Suprapubic skin (tissue), 4 donors: ENCODE measurements at places on chromosomes 1 and 21. TPM values are rescaled to one million over a fixed set of nuclear protein-coding genes. Genes with fewer than 3 reads are reported as not detected.

Gene CRYAA
- total RNA-seq = not detected

Gene STIL
- total RNA-seq = 4.1 TPM

DNA sequence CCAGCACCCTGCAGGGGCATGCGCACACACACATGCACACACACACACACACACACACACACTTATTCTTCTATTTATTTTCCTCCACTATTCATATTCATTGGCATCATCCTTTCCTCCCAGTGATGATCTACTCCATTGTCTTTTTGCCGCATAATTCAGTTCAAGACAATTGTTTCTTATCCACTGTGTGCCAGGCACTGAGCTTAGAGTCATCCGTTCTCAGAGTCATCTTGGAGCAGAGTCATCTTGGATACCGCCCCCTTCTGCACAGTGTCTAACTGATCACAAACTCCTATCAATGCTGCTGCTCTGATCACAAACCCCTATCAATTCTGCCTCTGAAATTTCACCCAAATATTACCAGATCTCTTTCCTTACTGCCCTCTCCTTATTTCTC lies 102.8 kb upstream of the PROX1 start:
- no peaks in the 10 kb centered on the region for H3K36me3 ChIP-seq
- H3K4me3 ChIP-seq = no peak overlapping the region
- no peak for DNase-seq
- H3K4me1 ChIP-seq = no peaks in the 10 kb centered on the region

DNA sequence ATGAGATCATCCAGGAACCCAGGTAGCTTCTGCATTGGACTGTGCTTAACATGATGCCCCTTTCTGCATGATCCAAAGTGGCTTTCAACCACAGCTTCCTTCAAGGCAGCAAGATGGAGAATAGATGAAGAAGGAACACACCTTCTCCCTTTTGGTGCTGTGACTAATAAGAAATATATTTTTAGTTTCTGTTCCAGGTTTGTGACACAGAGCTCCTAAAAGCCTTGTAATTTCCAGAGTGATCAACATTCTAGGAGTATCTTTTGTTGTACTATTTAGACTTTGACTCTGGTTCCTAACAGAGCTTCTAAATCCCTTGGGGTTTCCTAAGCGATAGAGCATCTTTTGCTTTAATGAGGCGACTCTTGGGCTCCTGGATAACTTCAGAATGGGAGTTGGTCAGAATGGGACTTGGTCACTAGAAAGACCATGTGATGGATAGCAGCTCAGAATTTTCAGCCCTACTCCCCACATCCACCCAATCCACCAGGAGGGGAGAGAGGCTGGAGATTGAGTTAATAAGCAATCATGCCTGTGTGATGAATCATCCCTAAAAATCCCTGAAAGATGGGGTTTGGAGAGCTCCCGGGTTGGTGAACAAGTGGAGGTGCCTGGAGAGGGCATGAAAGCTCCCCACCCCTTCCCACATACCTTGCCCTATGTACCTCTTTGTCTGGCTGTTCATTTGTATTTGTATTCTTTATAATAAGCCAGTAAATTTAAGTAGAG lies 134.8 kb downstream of the FGGY start:
- no peaks in the 10 kb centered on the region for H3K27me3 ChIP-seq
- no peak for DNase-seq
- H3K4me3 ChIP-seq = no peak overlapping the region
- peaks cover 25% of the 10 kb centered on the region for H3K4me1 ChIP-seq
- no peak overlapping the region for H3K27ac ChIP-seq
- H3K36me3 ChIP-seq = no peaks in the 10 kb centered on the region

DNA sequence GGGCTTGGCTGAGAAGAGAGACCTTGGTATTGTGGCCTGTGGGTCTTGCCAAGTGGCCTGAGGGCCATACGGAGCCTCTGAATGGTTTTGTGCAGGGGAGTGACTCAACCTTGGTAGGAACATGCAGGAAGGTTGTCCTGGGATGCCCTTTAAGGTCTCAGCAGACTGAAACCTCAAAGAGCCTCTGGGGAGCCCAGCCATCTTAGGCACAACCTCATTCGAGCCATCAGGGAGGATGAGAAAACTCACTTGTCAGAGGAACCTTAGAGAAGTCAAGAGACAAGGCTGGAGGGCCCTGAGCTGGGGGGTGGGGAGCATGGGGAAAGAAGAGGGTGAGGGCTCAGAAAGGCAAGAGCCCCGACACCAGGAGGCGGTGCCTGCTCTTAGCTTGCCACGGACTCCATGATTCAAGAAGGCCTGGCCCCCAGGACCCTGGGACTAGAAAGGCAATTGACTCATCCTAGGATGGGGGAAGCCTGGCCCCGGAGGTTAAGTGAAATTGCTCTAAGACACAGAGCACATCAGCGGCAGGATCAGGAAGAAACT lies 13.0 kb downstream of the IFI6 start:
- no peaks in the 10 kb centered on the region for H3K36me3 ChIP-seq
- no peak for DNase-seq
- peak overlapping the region; percentile 98 for H3K27ac ChIP-seq
- no peaks in the 10 kb centered on the region for H3K27me3 ChIP-seq
- peak overlapping the region; percentile 71 for H3K4me3 ChIP-seq

DNA sequence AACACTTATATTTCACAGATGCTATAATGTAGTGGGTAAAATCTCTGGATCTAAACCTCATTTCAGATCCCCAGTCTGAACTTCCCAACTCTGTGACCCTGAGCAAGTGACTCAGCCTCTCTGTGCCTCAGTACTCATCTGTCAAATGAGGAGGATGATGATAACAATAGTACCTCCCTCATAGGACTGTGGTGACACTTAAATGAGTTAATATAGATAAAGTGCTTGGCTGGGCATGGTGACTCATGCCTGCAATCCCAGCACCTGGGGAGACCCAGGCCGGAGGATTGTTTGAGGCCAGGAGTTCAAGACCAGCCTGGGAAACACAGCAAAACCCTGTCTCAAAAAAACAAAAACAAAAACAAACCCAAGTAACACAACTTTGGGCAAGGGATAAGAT lies 4.7 kb upstream of the ECE1 start:
- no peak overlapping the region for H3K4me3 ChIP-seq
- H3K4me1 ChIP-seq = peaks cover 66% of the 10 kb centered on the region
- H3K36me3 ChIP-seq = no peaks in the 10 kb centered on the region
- no peaks in the 10 kb centered on the region for H3K27me3 ChIP-seq

- DNase-seq = no peak
- H3K4me1 ChIP-seq = peaks cover 32% of the 10 kb centered on the region
- H3K27ac ChIP-seq = no peak overlapping the region
- peaks cover 67% of the 10 kb centered on the region for H3K36me3 ChIP-seq
- no peaks in the 10 kb centered on the region for H3K27me3 ChIP-seq
These were observed 41.3 kb downstream of the PIK3C2B start for GRCh38 chr1:204453141-204453772.

- H3K36me3 ChIP-seq = peaks cover 3% of the 10 kb centered on the region
- H3K4me3 ChIP-seq = no peak overlapping the region
- no peak for DNase-seq
These were observed 2.1 kb upstream of the SELENON start for GRCh38 chr1:25797939-25798338.

DNA sequence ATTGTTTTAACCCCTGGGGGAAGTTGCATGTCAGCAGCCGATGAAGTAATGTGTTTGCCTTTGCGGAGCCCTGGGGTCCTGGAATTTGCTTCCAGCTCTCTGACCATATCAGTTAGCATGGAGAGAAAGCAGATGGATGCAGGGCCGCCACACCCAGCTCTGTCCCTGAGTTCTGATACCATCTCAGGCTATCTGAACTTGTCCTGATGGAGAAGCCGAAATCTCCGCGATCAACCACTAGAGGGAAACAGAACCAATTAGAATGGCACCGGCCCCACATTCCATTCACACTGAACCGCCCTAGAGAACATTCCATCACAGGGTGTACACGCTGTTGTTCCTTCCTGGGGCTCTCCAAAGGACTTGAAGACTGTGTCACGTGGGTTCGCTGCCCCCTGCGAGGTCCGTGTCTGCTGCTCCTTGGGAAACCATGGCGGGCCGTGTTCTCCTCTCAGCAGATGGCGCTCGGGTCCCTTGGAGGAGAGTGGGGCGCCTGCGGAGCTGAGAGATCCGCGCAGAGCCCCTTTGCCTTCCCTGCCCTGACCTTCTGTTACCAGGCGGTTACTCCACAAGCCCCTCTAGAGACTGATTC lies 75.4 kb downstream of the ABCA4 start:
- H3K27ac ChIP-seq = peak overlapping the region; percentile 75
- H3K27me3 ChIP-seq = no peaks in the 10 kb centered on the region
- no peak overlapping the region for H3K4me3 ChIP-seq
- no peaks in the 10 kb centered on the region for H3K36me3 ChIP-seq
- peak; percentile 91 for DNase-seq

- H3K4me3 ChIP-seq = no peak overlapping the region
- H3K4me1 ChIP-seq = peaks cover 8% of the 10 kb centered on the region
- DNase-seq = no peak
These were observed 153.8 kb downstream of the MRPL39 start for GRCh38 chr21:25453524-25453923.

GRCh38 chr1:33220676-33221384 lies 35.5 kb upstream of the ZNF362 start:
- H3K27ac ChIP-seq = peak overlapping the region; percentile 69
- DNase-seq = peak; percentile 71
- no peak overlapping the region for H3K4me3 ChIP-seq
- peaks cover 29% of the 10 kb centered on the region for H3K4me1 ChIP-seq
- H3K36me3 ChIP-seq = no peaks in the 10 kb centered on the region
- H3K27me3 ChIP-seq = no peaks in the 10 kb centered on the region

DNA sequence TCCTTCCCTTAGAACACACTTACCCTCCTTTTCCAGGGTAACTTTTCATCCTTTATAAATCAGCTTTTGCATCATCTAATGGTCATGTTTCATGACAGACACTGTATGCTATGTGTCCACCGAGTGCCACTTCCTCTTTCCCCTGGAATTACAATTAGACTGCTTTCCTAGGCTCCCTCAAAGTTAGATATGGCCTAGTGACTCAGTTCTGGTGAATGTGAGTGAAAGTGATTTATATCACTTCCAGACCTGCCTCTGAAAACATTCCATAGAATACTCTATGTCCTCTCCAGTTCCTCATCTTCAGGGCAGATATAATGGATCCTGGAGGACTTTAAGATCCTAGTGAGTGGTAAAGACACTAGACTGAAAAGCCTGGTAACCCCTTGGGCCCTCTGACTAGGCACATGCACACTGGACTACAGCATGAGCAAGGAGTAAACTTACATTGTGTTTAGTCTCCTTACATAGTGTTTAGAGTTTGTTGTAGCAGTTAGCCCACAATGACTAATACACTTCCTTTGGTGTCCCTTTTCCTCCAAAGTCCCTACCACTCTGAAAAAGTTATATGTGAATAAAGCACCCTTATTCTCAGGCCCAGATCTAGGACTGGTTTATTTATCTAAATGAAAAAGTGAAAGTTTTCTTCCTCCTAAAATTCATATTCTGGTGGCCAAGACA lies 59.3 kb downstream of the GPR88 start:
- H3K4me3 ChIP-seq = no peak overlapping the region
- no peaks in the 10 kb centered on the region for H3K4me1 ChIP-seq
- H3K36me3 ChIP-seq = no peaks in the 10 kb centered on the region
- no peak for DNase-seq

GRCh38 chr1:230754796-230755195 lies 7.6 kb downstream of the CAPN9 start:
- no peaks in the 10 kb centered on the region for H3K36me3 ChIP-seq
- H3K4me1 ChIP-seq = peaks cover 12% of the 10 kb centered on the region
- no peak overlapping the region for H3K4me3 ChIP-seq
- H3K27me3 ChIP-seq = no peaks in the 10 kb centered on the region
- no peak overlapping the region for H3K27ac ChIP-seq

- H3K36me3 ChIP-seq = no peaks in the 10 kb centered on the region
- H3K27me3 ChIP-seq = peaks cover 5% of the 10 kb centered on the region
- no peaks in the 10 kb centered on the region for H3K4me1 ChIP-seq
- H3K4me3 ChIP-seq = no peak overlapping the region
These were observed 401.2 kb upstream of the PROX1 start for GRCh38 chr1:213586587-213586972.

DNA sequence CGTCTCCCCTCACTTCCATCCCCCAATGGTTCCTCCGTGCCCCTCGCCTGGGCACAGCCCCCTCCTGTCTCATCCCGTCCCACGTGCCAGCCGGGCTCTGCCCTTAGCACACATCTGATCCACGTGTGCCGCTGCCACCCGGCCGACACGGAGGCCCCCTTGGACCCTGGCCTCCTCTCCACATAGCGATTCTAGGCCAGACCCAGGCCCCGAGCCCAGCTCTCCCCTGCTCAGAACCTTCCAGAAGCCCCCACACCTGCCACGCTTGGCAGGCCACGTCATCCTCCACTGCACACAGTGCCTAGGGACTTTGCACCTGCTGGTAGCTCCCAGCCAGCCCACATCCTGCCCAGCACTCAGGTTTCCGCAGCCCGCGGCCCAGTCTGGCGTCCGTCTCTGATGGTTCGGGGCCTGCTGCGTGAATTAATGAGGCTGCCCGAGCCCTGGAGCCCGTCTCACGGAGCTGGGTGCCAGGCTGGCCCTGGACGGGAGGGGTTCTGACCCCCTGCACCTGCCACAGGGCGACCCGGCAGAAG lies 20.1 kb downstream of the PLCH2 start:
- H3K4me3 ChIP-seq = no peak overlapping the region
- H3K36me3 ChIP-seq = peaks cover 11% of the 10 kb centered on the region
- H3K4me1 ChIP-seq = peaks cover 16% of the 10 kb centered on the region

GRCh38 chr1:211588711-211589110 lies 9.8 kb upstream of the SLC30A1 start:
- peaks cover 7% of the 10 kb centered on the region for H3K4me1 ChIP-seq
- H3K36me3 ChIP-seq = no peaks in the 10 kb centered on the region
- H3K27ac ChIP-seq = no peak overlapping the region
- no peak overlapping the region for H3K4me3 ChIP-seq
- no peak for DNase-seq

DNA sequence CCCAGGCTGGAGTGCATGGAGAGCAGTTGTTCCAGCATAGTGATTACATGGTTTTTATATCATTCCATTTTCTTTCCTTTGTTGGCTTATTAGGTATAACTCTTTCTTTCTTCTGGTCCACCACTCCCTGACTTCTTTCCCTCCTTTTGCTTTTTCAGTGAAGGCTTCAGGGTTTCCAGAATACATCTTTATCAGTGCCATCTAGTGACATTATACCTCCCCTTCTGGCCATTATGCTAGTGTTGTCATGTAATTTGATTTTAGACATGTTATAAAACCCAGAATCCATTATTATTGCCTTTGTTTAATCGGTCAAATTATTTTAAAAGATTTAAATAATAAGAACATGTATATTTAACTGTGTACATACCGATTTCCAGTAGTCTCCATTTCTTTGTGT lies 10.6 kb downstream of the RNU1-1 start:
- DNase-seq = no peak
- no peaks in the 10 kb centered on the region for H3K27me3 ChIP-seq
- peaks cover 8% of the 10 kb centered on the region for H3K4me1 ChIP-seq
- no peak overlapping the region for H3K27ac ChIP-seq
- H3K36me3 ChIP-seq = no peaks in the 10 kb centered on the region
